Ovary (tissue), 10 donors: ENCODE measurements at places on chromosomes 6 and 20. TPM values are rescaled to one million over a fixed set of nuclear protein-coding genes. Genes with fewer than 3 reads are reported as not detected.
A peak's percentile ranks its signal among the peaks of the same experiment; 100 is the strongest.

DNA sequence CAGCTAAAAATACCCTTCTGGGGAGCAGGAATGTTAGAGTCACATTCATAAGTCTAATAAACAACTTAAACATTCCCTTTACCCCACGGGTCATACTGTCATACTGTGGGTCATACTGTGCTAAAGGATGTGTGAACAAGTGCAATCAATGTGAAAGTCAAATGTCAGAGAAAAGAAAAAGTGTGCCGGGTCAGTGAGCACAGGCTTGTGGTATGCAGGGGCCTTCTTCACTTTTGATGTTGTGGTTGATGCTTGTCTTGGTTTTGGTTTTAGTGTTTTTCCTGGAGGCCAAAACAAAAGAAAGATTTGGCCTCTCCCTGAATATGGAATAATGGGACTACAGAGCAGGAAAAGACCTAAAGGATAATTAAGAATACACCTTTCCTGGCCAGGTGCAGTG lies 267.9 kb upstream of the PLN start:
- no peak overlapping the region for H3K27ac ChIP-seq
- no peaks in the 10 kb centered on the region for H3K27me3 ChIP-seq
- DNase-seq, result no peak
- H3K4me1 ChIP-seq, result no peaks in the 10 kb centered on the region
- no peaks in the 10 kb centered on the region for H3K36me3 ChIP-seq
- no peak overlapping the region for H3K4me3 ChIP-seq

GRCh38 chr20:19045371-19045770 lies 167.1 kb upstream of the SLC24A3 start:
- no peaks in the 10 kb centered on the region for H3K4me1 ChIP-seq
- no peaks in the 10 kb centered on the region for H3K27me3 ChIP-seq
- no peak overlapping the region for H3K27ac ChIP-seq
- H3K4me3 ChIP-seq, result no peak overlapping the region

GRCh38 chr6:53894091-53894490 lies 99.3 kb downstream of the LRRC1 start:
- H3K27me3 ChIP-seq, result no peaks in the 10 kb centered on the region
- H3K4me3 ChIP-seq, result no peak overlapping the region
- H3K4me1 ChIP-seq, result no peaks in the 10 kb centered on the region
- no peak overlapping the region for H3K27ac ChIP-seq
- DNase-seq, result no peak
- no peaks in the 10 kb centered on the region for H3K36me3 ChIP-seq

DNA sequence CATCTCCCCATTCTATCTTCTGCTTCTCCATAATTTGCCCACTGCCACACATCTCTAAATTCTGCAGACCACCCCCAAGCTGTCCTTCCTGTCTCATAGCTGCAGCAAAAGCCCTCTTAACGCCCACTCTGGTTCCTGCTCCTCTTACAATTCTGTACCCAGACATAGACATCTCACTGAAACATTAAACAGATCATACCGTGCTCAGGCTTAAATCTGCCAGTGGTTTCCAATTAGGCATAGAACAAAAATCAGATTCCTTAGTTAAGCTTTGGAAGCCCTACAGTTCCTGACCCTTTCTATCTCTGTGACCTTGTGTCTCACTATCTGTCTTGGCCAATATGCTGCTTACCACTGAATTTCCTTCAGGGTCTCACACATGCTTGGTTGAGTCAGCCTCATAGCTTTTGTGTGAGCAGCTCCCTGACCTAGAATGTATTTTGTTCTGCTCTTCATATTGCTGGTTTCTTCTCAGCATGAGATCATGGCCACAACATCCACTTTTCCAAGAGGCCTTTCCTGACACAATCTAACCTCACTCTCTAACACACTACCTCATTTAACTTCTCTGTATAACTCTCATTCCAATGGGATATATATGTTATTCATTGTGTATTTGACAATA lies 749.7 kb downstream of the MAFB start:
- peaks cover 3% of the 10 kb centered on the region for H3K4me1 ChIP-seq
- no peaks in the 10 kb centered on the region for H3K36me3 ChIP-seq
- H3K4me3 ChIP-seq, result no peak overlapping the region
- no peaks in the 10 kb centered on the region for H3K27me3 ChIP-seq
- no peak overlapping the region for H3K27ac ChIP-seq

DNA sequence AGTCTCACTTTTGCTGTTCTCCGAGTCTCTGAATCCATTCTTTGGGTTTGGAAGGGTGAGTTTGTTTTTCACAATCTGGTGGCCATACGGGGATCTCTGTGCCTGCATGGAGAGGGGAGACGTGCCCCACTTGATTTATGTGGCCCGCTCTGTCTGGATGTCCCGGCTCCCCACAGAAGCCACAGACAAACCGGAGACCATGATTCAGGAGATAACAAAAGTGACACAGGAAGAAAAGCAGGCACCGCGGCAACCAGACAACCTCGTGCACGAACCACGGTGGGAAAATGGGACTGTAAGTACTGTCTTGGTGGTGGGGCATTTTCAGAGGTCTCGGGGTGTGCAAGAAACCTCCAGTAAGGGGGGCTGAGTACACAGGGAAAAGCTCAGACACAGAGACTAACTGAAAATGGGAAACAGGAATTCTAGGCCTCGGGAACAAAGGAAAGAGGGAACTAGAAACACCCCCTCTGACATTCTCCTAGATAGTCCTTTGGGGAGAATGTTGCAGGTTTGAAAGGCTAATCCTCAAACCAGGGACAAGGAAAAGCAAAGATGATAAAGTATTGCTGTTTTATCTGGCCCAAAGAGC lies 22.1 kb upstream of the ZNF318 start:
- DNase-seq, result no peak
- H3K36me3 ChIP-seq, result no peaks in the 10 kb centered on the region
- no peak overlapping the region for H3K4me3 ChIP-seq

GRCh38 chr6:163919652-163920051 lies 505.1 kb downstream of the QKI start:
- H3K4me3 ChIP-seq, result no peak overlapping the region
- H3K4me1 ChIP-seq, result no peaks in the 10 kb centered on the region
- no peaks in the 10 kb centered on the region for H3K27me3 ChIP-seq
- H3K36me3 ChIP-seq, result no peaks in the 10 kb centered on the region
- no peak for DNase-seq

GRCh38 chr6:169975701-169976100 lies 224.3 kb downstream of the ERMARD start:
- H3K36me3 ChIP-seq, result no peaks in the 10 kb centered on the region
- H3K27ac ChIP-seq, result no peak overlapping the region
- no peak for DNase-seq
- no peaks in the 10 kb centered on the region for H3K27me3 ChIP-seq
- H3K4me3 ChIP-seq, result no peak overlapping the region
- no peaks in the 10 kb centered on the region for H3K4me1 ChIP-seq

GRCh38 chr20:1945660-1946059 lies 48.2 kb downstream of the PDYN start:
- peaks cover 7% of the 10 kb centered on the region for H3K4me1 ChIP-seq
- DNase-seq, result no peak
- no peak overlapping the region for H3K27ac ChIP-seq
- H3K27me3 ChIP-seq, result no peaks in the 10 kb centered on the region
- no peaks in the 10 kb centered on the region for H3K36me3 ChIP-seq

DNA sequence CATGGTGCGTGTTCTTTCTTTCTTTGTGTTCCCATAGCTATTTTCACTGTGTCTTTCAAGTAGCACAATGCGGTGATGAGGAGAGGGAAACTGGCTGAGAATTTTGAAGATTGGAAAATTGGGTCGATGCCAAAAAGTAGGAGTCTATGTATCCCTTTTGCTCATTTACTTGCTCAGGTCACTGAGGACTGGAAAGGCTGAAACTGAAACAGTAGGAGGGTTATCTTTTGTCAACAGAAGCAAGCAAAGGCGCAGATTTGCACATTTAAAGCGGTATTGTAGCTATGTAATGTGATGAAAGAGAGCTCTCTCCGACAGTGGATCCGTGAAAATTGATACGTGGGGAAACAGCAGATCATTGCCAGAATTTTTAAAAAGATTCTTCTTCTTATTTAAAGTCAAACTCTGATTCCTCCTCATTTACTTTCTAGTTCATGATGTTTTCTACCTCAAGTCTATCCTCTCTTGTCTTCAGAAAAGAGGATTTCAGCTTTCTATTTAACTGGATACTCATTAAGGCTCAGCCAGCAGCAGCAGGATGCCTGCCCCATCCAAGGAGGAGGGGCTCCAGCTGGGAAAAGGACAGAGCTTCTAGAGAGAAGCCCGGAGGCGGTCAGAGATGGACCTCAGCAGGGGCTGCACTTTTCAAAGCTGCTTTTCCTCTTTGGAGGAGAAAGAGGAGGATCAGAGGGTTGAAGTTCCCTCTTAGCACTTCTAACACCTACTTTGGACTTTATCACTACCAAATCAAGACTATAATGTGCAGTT lies 15.9 kb upstream of the FYN start:
- no peak overlapping the region for H3K27ac ChIP-seq
- no peak overlapping the region for H3K4me3 ChIP-seq
- DNase-seq, result peak; percentile 52
- no peaks in the 10 kb centered on the region for H3K27me3 ChIP-seq
- no peaks in the 10 kb centered on the region for H3K4me1 ChIP-seq

DNA sequence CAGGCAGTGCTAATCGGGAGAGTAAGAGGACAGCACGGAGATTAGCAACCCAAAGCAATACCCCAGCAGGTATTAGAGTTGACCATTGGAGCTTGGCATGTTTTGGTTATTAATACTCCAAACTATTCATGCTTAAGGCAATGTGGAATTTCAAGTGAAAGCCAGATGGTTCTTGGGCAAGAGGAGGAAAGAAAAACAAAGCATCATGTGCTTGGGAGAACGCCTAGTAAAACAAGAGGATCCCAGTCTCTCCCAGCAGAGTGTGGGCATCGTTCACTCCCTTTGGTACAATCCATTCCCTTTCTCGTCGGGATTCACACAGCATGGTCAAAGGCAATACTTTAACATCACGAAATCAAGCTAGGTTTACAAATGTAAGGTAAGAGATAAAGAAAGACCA lies 349.8 kb downstream of the PRKN start:
- H3K4me3 ChIP-seq, result no peak overlapping the region
- H3K4me1 ChIP-seq, result no peaks in the 10 kb centered on the region
- DNase-seq, result no peak
- no peak overlapping the region for H3K27ac ChIP-seq
- H3K27me3 ChIP-seq, result no peaks in the 10 kb centered on the region

GRCh38 chr20:5821627-5822215 lies 71.5 kb downstream of the SHLD1 start:
- H3K36me3 ChIP-seq, result no peaks in the 10 kb centered on the region
- H3K27ac ChIP-seq, result no peak overlapping the region
- no peaks in the 10 kb centered on the region for H3K27me3 ChIP-seq
- peak; percentile 64 for DNase-seq
- H3K4me3 ChIP-seq, result no peak overlapping the region

GRCh38 chr6:143468026-143468425 lies 17.4 kb downstream of the PEX3 start:
- no peak overlapping the region for H3K4me3 ChIP-seq
- no peak for DNase-seq
- no peaks in the 10 kb centered on the region for H3K4me1 ChIP-seq
- H3K27me3 ChIP-seq, result no peaks in the 10 kb centered on the region
- no peaks in the 10 kb centered on the region for H3K36me3 ChIP-seq

GRCh38 chr6:126060400-126060799 lies 74.1 kb downstream of the TRMT11 start:
- no peaks in the 10 kb centered on the region for H3K36me3 ChIP-seq
- peaks cover 1% of the 10 kb centered on the region for H3K4me1 ChIP-seq
- H3K27me3 ChIP-seq, result no peaks in the 10 kb centered on the region
- no peak overlapping the region for H3K27ac ChIP-seq

GRCh38 chr6:41236276-41236675 lies 8.1 kb downstream of the TREML4 start:
- no peak overlapping the region for H3K4me3 ChIP-seq
- no peaks in the 10 kb centered on the region for H3K36me3 ChIP-seq
- H3K27ac ChIP-seq, result no peak overlapping the region
- DNase-seq, result no peak

- H3K36me3 ChIP-seq, result no peaks in the 10 kb centered on the region
- no peaks in the 10 kb centered on the region for H3K4me1 ChIP-seq
- H3K4me3 ChIP-seq, result no peak overlapping the region
- no peaks in the 10 kb centered on the region for H3K27me3 ChIP-seq
Measured at GRCh38 chr20:34293119-34293518, 10.0 kb downstream of the AHCY start.

- peaks cover 3% of the 10 kb centered on the region for H3K4me1 ChIP-seq
- H3K27ac ChIP-seq, result no peak overlapping the region
- no peak overlapping the region for H3K4me3 ChIP-seq
- no peak for DNase-seq
- no peaks in the 10 kb centered on the region for H3K27me3 ChIP-seq
- no peaks in the 10 kb centered on the region for H3K36me3 ChIP-seq
Measured at GRCh38 chr20:61801857-61802442, 263.7 kb downstream of the TAF4 start.

Gene OR2H2
- polyA plus RNA-seq, result not detected

Gene DHX16
- 27.4 TPM for polyA plus RNA-seq

Gene ZNF311
- 1.4 TPM for polyA plus RNA-seq

Gene ZBTB2
- 12.1 TPM for polyA plus RNA-seq

Gene IL22RA2
- polyA plus RNA-seq, result not detected

Gene OXT
- 0.86 TPM for polyA plus RNA-seq

Gene SLC44A4
- 2.5 TPM for polyA plus RNA-seq

Gene TTI1
- 18.8 TPM for polyA plus RNA-seq
